Mesothelial cell of epicardium (in vitro differentiated cells): ENCODE measurements at places on chromosomes 2 and 18. TPM values are rescaled to one million over a fixed set of nuclear protein-coding genes. Genes with fewer than 3 reads are reported as not detected.

DNA sequence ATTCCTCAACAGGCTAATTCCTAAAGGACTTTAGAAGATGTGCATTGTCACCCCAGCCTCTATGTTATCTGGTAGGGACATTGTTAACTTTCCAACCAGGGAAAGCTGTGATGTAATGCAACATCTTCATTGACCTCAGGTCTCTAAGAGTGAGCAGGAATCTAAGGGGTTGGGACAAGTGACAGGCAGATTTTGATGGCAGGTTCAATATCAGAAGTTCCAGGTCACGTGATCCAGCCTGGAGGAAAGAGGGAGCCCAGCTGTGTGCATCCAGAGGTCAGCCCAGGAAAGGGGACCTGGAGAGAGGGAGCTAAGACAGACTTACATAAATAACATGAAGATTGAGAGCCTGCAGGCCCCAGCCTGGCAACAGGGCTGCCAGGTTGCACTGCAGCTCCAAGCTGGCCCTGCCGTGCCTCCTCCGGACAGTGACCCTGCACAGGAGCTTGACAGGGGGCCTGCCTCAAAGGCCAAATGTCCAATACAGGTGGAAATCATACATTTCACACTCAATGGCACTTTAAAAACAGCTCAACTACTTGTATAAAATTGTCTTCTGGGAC is 262.2 kb upstream of the MGAT5 start:
- DNase-seq, result no peak

- no peak for DNase-seq
These were observed 41.0 kb downstream of the EPB41L5 start for GRCh38 chr2:120053891-120054290.

DNA sequence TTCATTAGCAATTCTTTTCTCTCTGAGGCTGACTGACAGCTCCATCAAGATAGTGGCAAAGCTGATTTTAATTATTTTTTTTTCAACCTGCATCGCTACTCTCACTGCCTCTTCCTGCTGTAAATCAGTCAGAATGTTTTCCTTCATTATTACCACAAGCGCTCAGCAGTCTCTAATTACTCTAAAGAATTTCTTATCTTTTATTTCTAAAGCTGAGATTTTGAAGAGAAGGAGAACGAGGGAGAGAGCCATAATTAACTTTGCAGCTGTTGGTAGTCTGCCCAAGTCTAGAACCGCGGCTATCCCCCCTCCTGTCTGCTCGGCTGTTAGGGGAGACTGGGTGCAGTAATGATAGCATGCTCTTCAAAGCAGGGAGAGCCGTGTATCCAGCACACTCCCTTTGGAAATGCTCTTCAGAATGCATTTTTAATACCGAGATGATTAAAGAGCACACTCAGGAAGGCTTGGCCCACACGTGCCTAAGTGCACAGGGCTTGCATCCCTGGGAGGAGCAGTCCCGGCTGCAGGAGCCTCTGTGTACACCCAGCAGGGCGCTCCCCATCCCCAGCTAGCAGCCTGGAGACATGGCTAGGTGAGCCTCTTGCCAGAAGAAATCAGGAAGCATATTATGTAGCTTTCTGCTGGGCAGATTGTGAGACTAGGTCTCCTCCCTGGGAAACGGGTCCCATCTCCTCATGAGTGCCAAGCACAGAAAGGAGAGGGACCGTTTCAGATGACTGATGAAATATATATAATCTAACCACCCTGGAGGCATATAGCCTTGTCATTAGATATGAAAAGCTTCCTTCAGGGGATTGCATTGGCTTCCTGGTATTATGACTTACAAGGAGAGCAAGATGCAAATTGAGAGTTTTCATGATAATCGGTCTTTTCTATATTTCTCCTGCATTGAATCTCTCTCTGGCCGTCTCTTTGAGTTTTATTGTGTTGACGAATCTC is 555.2 kb downstream of the CMPK2 start:
- peak; percentile 41 for DNase-seq

- DNase-seq, result no peak
These were observed 209.9 kb downstream of the TNS1 start for GRCh38 chr2:217792626-217793527.

Gene HRH4
- total RNA-seq, result 0.07 TPM in 1 of 3 replicates, not detected in the others

Gene UGT1A6
- total RNA-seq, result not detected in 3 replicates

DNA sequence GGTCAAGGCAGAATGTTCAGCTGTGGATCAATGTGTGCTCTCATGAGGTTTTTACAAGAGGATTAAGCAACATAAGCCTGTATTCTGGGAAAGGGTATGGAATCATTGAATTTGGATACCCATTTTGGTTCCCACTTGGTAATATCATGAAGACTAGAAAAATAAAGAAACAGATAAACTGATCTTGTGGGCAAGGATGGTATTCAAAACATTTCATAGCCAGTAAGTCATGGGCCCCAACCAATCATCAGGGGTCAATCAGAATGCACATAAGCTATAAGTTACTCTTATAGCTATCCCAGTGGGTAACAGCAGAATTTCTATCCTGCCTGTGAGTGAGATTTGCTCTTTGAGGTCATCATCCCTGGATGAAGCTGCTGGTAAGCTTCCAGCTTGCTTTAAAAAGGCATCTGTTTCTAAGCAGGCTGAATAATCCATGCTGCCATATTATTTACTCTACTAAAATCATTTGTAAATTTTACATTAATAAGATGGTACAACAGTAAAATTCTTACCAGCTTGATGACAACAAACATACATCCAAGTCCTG is 291.2 kb downstream of the RAD51AP2 start:
- DNase-seq, result no peak

DNA sequence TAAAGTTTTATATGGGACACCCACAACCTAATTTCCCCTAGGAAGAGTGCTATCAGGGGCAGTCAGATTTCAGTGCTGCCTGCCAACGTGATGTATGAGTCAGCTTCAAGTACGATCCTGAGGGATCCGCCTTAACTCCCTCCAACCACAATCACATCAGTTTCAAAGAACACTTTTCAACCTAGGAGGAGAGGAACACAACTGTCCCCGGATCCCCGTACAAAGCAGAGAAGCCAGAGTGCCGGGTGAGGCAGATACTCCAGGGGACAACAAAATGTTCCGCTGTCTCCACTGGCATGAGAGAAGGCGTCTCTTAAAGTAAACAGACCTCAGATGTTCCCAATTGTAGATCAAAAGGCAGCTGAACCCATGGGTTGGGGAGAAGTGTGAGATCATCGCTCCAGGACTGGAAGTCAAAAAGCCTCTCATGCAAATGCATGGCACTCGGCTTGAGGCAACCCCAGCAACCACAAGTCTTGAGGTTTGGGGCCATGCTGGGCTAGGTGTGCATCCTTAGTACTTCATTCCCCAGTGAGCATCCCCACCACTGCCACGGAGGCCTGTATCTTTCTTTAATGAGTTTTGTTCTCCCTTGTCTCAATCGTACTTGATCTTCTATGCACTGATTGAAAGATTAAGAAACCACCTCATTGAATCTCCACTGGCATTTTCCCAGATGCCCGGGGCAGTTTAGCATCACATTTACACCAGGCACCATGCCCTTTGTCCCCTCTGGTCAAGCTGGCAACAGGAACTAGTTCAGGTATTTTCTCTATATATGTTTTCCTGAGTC is 91.0 kb upstream of the CCBE1 start:
- no peak for DNase-seq

GRCh38 chr18:34158881-34159690 is 65.6 kb downstream of the NOL4 start:
- DNase-seq, result peak; percentile 37
